ENCODE measurements at places on chromosomes 1 and 21.

DNA sequence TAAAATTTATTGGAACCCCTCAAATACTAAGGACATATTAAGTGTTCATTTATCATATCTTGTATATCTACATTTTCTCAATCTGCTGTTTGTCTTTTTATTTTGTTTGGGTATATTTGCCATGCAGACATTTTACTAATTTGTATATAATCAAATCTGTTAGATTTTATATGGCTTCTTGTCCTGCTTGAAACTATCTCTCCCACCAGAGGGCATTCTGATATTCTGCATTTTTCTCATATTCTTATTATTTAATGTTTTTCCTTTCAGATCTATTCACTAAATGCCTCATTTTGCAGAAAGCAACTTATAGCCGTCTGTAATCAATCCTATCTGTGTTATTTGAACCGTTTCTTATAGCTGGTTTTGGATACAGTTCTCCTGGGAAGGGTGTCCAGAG lies 745.5 kb downstream of the LRRIQ3 start:
- no peak for DNase-seq

GRCh38 chr1:184188037-184188436 lies 136.5 kb downstream of the TSEN15 start:
- DNase-seq: no peak

DNA sequence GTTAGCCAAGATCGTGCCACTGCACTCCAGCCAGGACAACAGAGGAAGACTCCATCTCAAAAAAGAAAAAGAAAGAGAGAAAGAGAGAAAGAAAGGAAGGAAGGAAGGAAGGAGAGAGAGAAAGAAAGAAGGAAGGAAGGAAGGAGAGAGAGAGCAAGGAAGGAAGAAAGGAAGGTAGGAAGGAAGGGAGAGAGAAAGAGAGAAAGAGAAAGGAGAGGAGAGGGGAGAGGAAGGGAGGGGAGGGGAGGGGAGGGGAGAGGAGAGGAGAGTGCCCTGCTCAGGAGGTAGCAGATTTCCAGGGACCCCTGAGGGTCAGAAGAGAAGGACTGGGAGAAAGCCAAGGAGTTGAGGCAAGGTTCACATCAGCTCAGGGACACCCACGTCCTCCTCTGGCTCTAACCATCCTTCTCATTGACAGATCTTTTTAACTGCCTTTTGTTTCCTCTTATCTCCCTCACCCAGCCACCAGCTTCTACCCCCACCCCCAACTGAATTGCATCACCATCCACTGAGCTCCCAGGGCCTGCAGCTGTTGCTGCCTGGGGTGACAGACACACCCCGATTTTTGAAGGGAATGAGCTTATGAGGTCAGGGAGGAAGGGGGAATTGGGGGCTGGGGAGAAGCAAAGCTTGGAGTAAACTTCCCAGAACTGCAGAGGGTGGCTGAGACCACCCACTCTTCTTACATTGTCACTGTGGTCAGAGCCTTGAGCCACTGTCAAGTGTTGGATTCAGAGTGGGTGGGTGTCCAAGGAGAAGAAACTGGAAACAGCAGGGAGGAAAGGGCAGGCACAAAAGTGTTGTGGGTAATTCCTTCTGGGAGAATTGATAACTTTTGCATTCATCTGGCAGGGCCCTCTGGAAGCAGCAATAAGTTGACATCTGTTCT lies 91.6 kb downstream of the GLUL start:
- no peak for DNase-seq

GRCh38 chr1:171422511-171422910 lies 62.8 kb upstream of the PRRC2C start:
- DNase-seq: no peak

DNA sequence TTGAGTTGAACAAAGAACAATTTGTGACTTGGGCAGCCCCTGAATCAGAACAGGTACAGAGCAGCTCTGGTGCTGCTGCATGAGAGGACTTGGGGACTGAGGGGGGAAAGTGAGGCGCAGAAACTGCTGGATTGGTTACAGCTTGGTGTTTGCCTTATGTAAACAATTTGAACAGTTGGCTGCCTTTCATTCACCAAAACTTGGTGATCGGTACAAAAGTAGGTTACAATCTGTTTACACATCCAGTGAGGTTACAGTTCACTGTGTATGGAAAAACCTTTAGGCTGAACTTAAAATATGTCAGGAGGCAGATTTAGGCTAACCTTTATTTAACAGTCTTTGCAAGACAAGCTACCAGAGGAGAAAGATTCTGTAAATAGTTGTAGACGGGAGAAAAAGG lies 28.6 kb upstream of the MTR start:
- DNase-seq: no peak

DNA sequence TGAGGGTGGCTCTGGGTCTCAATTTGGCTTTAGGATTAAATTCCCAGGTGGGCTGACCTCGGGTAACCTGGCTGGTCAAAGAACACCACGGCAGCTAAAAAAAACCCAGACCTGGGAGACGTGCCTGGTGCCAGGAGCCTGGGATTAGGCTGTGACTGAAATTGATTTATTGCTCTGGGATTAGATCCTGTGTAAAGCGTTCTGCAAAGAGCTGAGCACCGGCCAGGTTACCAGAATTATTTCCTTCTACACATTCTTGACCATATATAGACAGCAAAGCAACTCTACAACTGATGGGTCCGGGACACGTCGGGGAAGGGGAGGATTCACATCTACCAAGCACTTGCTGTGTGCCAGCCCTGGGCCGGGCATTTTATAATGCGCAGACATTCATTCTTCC lies 45.2 kb downstream of the TMCO4 start:
- no peak for DNase-seq

DNA sequence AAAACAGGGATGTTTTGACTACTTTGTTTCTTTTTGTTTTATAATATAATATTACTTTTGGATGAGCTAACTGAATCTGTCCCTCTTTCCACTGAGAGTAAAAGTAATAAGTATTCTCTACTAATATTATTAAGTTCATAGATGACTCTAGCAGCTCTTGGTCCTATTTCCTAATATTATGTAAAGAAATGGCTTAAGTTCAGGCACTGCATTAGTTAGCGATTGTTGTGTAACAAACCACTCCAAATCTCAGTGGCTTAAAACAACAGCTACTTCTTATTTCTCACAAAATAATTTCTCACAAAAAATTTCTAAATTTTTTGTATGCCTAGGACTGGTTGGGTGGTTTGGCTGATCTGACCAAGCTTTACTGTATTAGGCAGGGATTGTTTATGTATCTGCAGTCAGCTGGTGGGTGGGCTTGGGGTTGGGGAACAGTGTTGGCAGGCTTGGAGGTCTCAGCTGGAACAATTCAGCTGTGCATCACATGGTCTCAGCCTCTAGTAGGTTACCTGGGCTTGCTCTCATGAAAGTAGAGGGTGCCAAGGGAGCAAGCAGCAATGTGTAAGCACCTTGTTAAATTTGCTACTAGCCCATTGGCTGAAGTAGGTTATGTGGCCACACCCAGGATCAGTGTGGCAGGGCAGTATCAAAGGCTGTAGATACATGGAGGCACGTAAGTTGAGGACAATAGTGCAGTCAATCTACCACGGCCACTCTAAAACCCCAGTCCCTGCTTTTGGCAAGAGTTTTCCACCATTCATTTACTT lies 8.8 kb upstream of the CCT8 start:
- DNase-seq: no peak

GRCh38 chr1:18739897-18740296 lies 109.3 kb downstream of the PAX7 start:
- no peak for DNase-seq

DNA sequence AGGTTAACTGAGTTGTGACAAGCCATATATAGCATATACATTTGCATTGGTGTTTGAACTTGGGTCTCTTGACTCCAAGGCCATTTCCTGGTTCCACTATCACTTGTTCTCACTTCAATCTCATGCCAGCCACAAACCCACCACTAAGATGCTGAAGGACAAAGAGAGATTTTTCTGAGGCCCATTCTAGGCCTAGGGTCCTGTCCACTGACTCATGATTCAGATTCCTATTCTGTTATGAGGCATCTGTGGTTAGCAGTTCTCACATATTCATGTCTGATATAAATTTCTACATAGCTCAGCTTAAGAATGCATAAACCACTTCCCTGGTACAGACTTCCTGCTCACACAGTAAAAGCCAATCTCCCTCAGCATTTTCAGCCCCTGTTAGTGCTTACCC lies 326.1 kb upstream of the BEND5 start:
- DNase-seq: no peak

GRCh38 chr1:160607672-160608032 lies 28.4 kb upstream of the CD84 start:
- DNase-seq: no peak

DNA sequence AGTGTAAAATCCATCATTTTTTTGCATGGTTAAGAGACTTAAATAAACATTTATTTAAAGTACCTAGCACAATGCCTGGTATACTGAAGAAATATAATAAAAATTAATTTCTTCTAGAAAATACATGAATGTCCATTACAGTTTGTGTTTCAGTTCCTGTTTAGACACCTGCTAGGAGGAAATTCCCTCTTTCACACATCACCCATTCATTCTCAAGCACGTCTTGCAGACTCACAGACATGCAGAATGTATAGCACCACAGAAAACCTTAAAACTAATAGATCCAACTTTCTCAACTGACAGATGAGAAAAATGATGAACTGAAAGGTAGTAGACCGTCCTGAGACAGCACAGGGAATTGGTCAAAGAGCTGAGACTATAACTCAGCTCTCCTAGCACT lies 172.2 kb upstream of the C8B start:
- no peak for DNase-seq

DNA sequence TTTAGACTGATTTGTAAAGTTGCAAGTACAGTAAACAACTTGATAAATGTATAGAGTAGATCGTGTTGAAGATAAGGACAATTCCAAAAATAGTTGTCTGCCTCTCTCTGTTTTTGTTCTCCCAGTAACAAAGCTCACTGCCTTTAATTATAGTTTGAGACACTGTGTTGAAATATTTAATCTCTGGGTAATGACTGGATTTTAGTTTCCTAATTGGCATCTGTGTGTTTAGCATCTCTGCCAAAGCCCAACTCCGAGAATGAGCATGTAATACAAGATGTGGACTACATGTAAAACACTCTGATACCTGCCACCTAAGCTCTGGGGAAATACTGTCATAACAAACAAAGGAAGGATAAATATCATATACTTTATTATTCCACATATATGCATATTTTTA lies 27.7 kb upstream of the SDE2 start:
- DNase-seq: no peak

- no peak for DNase-seq
Observed at GRCh38 chr1:67536957-67537666, 106.9 kb upstream of the SERBP1 start.

DNA sequence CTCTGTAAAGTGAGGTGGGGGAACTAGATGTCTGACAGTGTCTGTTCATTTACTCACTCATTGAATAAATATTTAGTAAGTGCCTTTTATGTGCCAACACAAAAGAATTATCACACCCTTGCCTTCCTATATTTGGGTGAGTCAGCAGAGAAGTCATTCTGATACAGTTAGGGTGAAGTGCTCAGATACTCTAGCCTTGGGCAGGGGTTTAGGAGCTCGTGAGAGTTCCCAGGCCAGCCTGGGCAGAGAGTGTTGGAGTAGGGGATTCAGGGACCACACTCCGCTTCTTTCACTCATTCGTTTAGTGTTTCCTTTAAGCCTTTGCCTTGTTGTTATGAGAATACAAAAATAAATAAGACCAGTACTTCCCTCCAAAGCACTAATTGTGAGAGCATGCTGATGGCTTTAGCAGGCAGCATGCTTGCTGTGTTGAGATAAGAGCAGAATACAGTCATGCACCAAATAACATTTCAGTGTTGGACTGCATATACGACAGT lies 83.9 kb downstream of the DYRK1A start:
- DNase-seq: no peak

- DNase-seq: no peak
Observed at GRCh38 chr1:102472520-102472919, 475.8 kb upstream of the OLFM3 start.

- DNase-seq: no peak
Observed at GRCh38 chr1:26690157-26690556, 5.7 kb upstream of the ARID1A start.

DNA sequence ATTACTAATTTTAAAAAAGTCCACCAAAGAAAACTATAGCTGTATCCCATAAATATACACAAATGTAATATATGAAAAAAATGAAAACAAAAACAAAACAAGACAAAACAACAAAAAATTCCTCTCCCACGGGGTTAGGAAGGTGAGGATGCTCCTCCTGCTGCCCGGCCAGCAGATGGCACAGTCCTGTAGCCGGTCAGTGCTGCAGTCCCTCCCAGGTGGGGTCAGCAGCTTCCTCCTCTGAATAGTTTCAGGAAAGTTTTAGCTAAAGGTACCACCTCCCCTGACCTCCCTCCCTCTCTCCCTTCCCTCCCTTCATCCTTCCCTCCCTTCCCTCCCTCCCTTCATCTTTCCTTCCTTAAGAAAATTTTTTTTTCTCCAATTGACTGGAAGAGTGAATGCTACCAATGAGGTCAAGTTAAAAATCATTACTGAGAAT lies 67.8 kb upstream of the BCL10 start:
- no peak for DNase-seq

Data from activated T-helper 2 cell treated with anti-CD3 and anti-CD28 coated beads, Interferon-gamma antibody, Interleukin-2, Interleukin-4, amounts not matched to agents 10 μg/mL and 5 μg/mL and 100 μg/mL, durations not matched to agents 14 hours and 24 hours and 36 hours (primary cell).